ENCODE measurements at places on chromosomes 5 and 9.
A peak's percentile ranks its signal among the peaks of the same experiment; 100 is the strongest.

DNA sequence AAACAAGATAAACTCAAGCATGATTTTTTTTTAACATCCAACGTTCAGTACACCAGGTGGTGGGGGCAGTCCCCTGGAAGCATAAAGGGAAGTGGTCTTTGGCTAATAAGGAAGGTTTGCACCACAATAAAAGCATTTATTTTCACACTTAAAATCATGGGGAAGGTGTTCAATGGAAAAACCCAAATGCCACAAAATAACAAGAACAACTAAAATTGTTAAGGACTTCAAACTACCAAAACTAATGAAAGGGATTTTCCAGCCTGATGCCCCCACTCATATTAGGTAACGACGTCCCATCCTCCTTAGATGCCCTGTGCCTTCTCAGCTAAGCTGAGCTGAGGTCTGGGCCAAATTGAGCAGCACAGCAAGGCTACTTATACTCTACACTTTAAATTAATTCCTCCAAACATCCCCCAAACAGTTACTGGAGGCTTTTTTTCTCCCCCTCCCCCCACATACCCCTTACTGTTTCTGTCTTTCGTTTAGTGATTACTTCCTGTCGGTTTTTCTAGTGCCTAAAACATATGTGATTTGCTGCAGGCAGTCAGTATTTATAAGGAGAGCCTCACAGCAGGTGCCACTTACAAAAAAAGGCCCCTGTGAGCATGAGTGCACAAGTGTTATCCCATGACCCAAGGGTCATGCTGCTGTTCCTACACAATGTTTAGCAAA is 259.7 kb upstream of the ZNF608 start:
- no peak for DNase-seq

- DNase-seq, result no peak
Measured at GRCh38 chr5:97839341-97840086, 656.5 kb upstream of the RIOK2 start.

DNA sequence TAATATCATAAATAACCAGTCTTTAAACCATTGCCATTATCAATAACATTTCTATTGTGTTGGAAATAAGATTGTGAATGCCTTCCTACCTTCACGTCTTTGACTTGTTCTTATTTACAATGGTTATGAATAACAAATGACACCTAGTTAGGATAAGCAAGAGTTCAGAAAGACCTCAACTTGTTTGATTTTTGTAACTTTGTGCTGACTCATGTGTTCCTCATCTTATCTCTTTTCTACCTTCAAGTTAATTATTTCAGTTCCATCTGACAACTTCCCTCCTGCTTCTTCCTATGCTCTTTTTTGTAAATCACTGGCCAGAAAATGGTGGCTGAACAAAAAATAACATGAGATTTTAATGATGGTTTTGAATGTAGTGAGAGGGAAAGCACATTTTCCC is 538.5 kb upstream of the TUSC1 start:
- no peak for DNase-seq

DNA sequence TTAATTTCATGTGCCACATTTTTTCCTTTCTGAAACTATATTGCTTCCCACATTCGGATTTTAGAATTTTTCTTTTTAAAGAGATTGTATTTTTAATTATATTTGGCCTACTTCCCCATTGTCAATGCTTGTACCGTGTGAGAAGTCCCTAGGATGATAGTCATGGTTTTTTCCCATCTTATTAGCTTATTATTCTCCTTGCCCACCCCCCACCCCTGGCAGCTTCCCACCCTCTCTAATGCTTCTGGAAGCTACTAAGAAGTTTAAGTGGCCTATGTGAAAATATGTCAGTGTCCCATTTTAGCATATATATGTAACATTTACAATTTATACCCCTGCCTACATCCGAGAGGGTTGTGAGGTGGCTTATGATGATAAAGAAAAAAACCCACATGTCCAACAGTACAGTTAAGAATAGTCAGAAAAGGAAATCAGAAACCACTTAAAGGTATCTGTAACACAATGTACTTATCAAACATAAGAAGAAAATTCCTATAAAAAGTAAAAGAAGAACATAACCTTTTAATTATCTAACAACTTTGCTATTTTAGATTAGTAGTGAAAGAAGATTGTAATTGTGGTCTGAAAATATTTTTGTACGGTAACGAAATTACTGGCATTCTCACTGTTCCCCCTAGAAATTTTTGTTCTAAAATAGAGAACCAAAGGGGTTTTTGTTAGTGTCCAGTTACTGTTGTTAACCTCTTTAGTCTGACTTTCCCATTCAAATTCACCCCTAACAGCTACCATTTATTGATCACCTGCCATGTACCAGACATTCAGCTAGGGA is 62.1 kb downstream of the SLC44A1 start:
- DNase-seq, result no peak

DNA sequence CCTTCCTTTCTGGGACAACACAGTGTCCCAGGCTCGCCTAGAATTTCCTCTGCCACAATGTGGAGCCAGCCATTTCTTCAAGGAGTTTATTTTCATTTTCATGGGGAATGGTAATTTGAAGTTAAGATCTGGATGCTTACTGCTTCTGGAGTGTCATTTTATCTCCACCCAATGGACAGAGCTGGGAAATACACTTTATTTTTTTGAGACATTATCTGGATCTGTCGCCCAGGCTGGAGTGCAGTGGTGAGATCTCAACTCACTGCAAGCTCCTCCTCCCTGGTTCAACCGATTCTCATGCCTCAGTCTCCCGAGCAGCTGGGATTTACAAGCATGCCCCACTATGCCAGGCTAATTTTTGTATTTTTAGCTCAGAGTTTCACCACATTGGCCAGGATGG is 12.7 kb upstream of the THG1L start:
- DNase-seq, result no peak

GRCh38 chr5:155696362-155696761 is 630.6 kb upstream of the SGCD start:
- DNase-seq, result no peak

DNA sequence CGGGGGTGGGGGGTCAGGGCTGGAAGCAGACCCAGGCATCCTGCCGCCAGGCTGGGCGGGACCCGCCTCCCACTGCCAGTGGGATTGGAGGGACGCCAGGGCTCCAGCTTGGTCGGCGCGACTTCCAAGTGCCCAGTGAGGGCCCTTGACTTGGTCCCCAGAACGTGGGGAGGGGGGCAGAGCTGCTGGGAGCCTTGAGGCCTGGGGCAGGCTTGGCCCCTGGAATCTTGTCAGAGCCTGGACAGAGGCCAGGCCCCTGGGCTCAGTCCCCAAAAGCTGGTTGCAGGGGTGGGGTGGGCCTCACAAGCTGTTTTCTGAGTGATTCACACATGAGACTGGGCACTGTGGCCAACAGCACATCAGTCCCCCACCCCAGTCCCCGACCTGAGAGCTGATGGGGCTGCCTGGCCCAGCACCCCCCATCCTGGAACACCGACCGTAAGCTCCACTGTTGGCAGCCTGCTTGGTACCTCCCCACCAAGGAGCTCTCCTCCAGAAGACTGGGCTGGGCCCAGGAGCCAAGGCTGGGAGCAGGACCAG is 526 bp downstream of the CLIC3 start:
- DNase-seq, result no peak

DNA sequence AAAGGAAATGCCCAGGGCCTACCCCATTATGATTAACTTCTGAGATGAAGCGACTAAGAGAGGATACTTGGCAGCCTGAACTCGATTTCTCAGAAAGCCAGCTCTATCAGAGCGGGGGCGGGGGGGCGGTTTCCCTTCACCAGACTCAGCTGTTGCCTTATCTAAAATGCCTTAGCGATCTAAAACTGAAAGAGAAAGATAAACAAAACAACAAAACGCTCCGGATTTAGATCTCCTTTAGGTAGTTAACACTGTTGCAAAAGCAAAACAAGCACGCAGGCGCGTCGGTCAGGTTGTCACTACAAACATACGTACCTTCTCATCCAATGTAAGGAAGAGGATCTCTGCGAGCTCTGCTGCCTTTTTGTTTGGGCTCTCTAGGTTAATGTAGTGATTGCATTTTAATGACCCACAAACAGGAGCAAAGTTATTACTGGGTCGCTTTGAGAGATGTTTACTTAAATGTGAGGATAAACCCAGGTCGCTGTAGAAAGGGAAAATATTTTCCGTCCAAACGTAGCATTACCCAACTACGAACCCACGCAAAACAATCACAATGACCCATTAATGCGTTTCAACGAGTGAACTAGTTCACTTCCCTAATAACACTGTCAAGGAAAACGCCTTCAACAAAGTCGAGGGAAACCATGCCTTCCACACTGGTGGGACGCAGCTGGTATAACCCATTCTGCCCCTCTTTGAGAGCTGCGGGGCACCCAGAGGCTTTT is 982 bp downstream of the EPB41L4A start:
- DNase-seq, result peak; percentile 12

DNA sequence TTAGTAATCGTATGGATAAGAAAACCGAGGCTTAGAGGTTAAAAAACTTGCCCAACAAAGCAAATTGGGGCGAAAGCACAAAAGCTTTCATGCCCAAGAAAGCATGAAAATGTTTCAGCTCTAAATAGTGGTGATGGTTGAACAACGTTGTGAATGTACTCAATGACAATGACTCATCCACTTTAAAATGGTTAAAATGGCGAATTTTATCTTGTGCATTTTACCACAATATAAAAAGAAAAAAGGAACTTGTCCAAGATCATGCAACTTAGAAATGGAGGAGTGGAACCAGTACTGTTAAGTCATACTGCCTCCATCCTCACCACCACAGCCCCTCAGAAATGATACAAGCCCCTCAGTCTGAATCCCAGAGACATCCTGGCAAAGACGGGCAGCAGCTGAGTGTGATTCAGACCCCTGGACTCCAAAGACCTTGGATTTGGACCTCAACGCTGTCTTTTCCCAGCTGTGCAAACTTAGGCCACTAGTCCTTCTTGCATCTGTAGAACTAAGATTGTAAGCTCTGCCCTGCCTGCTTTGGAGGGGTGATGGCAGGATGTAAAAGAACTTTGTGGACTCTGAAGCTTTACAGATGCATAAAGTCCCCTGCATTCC is 158.4 kb downstream of the GABBR2 start:
- DNase-seq, result no peak

GRCh38 chr5:35338157-35338453 is 107.8 kb upstream of the PRLR start:
- DNase-seq, result no peak

DNA sequence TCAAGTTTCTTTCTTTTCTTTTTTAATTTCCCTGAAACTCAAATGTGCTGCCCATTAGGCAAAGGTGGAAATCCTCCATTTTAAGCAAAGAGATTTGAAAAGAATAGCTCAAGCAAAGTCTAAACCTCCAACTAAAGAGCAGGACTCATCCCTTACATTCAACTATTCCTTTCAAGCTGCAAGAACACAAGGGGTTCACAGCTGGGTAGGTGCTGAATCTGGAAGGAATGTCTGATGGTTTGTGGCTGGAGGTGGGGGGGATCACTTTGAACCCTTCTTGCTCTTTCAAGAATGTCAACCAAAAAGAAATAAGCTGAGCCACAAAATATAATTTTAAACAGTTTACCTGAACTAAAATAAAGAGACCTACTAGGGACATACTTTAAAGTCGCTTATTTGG is 375.7 kb upstream of the CDH10 start:
- no peak for DNase-seq

DNA sequence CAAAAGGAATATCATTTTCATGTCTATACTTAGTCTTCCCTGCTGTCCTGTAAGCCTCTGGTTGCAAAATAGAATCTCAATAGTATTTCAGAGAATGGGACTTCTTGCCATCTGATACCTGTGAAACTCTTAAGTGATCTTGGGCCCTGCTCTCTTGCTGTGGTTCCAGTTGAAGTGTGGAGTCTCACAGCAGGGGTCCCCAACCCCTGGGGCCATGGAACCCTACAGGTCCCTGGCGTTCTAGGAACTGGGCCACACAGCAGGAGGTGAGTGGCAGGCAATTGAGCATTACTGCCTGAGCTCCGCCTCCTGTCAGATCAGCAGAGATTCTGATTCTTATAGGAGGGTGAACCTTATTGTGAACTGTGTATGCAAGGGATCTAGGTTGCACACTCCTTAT is 65.9 kb downstream of the ZSWIM6 start:
- DNase-seq, result no peak

DNA sequence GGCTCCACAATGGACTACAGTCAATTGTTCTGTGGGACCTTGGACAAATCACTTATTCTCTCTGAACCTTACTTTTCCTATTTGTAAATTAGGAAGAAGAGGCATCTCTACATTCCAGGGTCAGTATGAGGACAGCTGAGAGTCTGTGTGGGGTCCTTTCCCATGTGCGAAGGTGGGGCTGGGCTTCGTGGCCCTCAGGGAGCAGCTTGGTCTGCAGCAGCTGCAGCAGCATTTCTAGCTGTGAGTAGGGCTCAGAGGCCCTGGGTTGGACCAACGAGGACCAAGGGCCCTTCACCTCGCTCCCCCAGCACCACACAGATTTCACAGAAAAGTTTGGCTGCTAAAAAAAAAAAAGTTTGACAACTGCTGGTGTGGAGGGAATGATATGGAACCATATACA is 9.4 kb upstream of the DDX41 start:
- no peak for DNase-seq

DNA sequence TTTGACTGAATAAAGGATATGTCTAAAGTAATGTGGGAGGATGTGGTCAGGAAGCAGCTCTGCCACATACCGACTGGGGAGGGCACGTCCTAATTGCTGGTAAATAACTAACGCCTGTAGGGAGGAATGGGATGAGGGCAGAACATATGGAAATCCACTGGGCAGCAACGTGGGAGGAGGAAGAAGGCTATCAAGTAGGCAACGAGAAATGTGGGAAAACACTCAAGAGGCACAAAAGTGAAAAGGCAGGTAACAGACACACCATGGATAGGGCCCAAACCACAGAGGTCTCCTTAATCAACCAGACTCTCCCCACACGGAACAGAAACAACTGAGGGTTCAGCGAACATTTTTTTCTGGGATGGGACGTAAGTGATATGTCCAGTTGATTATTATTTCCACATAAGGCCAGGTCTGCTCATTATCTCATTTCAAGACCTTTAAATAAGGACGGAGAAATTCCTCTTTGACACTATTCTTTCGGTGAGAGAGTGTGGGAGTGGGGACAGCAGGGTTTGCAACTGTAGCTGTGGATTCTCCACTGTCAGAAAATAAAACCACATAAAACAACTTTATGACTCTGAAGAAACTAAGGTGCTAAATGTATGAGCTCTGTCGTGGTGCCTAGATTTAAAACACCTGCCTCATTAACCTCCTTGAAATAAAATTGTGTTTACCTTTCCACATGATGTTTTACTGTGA is 17.0 kb downstream of the IARS1 start:
- no peak for DNase-seq

GRCh38 chr9:8680658-8681057 is 881.1 kb upstream of the DMAC1 start:
- no peak for DNase-seq

- DNase-seq, result no peak
Measured at GRCh38 chr9:133104718-133105460, 16.2 kb downstream of the RALGDS start.
